Activated naive CD4-positive, alpha-beta T cell treated with anti-CD3 and anti-CD28 coated beads, Interleukin-2, amount 50 U/mL, for 72 hours (primary cell): ENCODE measurements at places on chromosomes 4 and X. TPM values are rescaled to one million over a fixed set of nuclear protein-coding genes. Genes with fewer than 3 reads are reported as not detected.

- DNase-seq, result no peak
Observed at GRCh38 chr4:137029026-137029425, 503.3 kb downstream of the PCDH18 start.

- no peak for DNase-seq
Observed at GRCh38 chr4:178970433-178971140, 1528.3 kb upstream of the AGA start.

C4orf33 gene
- 44.1 TPM for total RNA-seq

DNA sequence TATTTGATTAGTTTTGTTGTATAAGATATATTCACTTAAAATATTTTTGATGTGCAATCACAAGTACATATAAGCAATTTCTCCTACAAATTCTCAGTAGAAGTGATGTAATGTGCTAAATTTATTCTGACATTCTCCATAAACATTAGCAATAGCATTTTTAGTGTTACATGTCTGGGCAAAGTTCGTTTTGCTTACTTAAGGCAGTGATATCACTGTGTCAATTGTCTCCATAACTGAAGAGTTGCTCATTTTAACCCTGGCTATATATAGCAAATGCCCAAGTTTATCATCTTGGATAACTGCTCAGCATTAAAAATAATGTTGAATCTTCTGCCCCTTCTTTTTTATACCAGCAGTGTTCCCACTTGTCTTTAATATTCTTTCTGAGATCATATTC lies 340.0 kb upstream of the NDST4 start:
- no peak for DNase-seq

GRCh38 chr4:89249313-89249712 lies 58.3 kb downstream of the GPRIN3 start:
- no peak for DNase-seq

GRCh38 chrX:154840856-154841255 lies 6.4 kb upstream of the SMIM9 start:
- DNase-seq, result no peak

ATOH1 gene
- not detected for total RNA-seq

AMMECR1 gene
- total RNA-seq, result 8.7 TPM

DNA sequence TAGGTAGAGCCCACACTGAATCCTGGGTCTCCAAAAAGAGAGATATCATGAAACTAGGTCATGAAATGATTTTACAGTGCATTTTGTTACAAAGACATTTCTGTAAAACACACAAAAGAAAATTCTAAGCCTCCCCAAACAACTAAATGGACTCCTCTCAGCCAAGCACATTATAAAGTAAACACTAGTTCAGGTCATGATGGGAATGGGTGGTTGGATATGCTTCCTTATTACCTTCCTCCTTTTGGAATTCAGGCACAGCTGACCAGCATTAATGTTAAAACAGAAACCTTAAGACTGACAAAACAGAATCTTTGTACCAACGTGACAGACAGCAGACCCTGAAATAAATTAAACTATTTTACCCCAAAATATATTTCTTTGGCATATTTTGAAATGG lies 87.9 kb upstream of the NPY2R start:
- DNase-seq, result no peak

DNA sequence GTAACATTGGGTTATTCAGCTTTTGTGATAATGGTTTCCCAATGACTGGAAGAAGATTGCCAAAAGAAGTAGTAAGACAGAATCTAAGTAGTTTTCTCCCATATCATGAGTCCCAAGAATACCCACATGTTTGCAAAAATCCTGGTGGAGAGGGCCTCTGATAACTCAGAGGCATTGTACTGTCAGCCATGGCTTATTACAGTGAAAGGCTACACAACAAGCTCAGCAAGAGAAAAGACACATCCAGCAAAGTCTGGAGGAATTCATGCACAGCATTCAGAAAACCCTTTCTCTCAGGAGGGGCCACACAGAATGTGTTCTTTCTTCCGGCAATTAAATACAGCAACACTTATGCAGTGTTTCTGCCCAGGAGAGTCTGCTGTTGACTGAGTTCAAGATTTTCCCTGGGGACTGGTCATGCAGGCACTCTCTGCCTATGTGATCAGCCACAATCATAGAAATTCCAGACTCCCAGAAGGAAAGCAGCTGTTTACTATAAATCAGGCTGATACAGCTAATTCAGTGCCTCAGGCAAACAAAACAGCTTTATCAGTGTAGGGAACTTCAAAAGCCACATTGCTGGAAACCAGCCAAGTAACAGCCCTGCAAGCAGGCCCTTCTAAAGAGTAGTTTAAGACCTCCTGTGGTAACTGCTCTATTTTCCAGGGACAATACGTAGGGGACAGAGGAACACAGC lies 937.1 kb downstream of the CCSER1 start:
- no peak for DNase-seq

- DNase-seq, result no peak
Observed at GRCh38 chr4:7351014-7351413, 83.7 kb downstream of the PSAPL1 start.

ABCG2 gene
- total RNA-seq, result 0.74 TPM

TBC1D9 gene
- total RNA-seq, result not detected

PNMA5 gene
- total RNA-seq, result not detected

DNA sequence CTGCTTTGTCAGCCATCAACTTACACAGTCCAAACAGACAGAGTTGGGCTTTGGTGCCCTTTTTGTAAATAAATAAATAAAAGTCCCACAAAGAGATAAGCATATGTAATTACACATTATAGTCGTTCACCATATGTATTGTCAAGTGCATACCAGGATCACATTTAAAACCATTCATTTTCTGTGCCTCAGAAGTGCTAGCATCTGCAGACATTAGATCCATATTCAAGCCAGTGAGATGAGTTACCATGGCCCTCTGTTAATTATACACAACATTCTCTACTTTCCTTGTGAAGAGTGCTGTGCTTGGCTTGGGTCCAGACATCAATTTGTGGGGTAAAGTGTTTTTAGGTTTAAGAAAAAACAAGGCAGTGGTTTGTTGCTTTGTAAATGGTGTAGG lies 76.8 kb downstream of the ENOX2 start:
- no peak for DNase-seq

DNA sequence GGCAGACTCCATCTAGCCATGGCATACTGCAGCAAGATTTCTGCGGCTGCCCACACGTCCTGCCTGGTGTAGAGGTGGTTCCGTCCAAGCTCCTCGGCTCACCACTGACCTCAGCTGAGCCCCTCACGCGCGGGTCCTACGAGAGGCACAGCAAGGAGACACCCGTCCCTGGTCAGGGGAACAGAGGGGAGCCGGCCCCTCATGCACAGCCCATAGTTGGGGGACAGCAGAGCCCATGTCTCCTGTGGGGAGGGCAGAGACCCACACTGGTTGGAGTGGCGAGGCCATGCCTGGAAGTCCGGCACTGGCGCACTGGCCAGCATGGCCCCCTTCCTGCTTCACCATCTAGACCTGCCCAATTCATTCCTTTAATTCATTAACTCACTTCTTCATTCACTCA lies 80.8 kb downstream of the HTRA3 start:
- no peak for DNase-seq

MAB21L2 gene
- not detected for total RNA-seq

- DNase-seq, result no peak
Observed at GRCh38 chr4:8898419-8898818, 26.8 kb upstream of the HMX1 start.

- DNase-seq, result no peak
Observed at GRCh38 chrX:5936438-5936837, 292.2 kb downstream of the NLGN4X start.

DNA sequence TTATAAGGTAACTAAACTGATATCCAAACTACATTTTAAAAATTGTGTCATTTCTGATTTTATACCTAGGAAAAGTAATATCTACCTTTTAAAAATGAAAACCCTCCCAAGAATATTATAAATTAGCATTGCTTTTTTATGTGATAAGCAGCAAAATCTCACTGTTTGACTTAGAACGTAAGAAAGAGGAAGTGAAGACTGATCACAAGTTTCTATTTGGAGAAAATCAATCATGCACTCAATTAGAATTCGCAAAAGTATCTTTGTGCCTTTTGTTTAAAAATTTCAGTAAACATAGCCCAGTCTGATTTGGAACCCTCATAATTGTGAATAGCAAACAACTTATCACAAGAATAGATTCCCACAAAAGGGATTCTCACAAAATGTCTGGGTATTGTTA lies 142.7 kb downstream of the TENM3 start:
- no peak for DNase-seq

GRCh38 chr4:8090312-8090711 lies 68.3 kb downstream of the ABLIM2 start:
- DNase-seq, result no peak

ADGRL3 gene
- total RNA-seq, result not detected

DNA sequence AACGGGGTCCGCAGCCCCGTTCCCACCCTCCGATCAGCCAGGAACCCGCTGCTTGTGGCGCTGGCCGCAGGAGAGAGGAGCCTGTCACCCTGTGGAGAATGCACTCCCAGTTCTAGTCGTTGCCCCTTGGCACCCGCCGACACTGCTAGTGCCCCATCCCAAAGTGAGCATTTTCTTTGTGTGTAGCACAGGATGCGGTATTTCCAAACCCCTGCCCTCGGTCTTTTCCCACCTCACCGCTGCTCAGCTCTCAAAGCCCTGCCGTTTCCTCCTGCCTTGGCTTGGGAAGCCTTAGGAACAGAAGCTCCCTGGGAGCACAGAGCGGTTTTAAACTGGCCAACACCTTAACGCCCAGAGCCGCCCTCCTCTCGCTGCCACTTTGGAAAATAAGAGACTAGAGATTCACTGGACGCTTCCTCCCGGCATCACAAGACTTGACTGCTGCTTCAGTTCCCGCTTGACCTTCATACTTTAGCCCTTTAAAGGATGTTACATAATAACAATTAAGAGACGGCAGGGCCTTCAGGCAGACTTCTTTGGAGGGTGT lies 772 bp downstream of the CYP4V2 start:
- DNase-seq, result peak; percentile 65

MSN gene
- 569 TPM for total RNA-seq

GRCh38 chrX:2732076-2732475 lies 19.8 kb upstream of the XG start:
- no peak for DNase-seq

DNA sequence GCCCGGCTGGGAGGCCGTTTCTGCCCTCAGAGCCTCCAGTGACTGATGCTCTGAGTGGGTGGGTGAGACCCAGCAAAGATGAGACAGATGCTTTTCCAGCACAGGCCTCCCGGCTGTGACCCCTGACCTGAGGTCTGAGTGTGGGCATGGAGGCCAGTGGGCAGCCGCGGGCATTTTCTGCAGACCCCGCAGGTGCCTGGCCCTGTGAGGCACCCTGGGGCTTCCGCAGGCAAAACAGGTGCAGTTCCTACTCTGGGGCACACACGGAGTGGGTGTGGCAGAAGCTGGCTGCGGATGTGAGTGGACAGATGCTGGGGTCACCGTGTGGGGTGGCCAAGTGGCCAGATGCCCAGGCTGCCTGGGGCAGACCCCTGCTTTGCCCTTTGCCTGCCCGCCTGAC lies 14.8 kb downstream of the HTRA3 start:
- DNase-seq, result no peak

DCX gene
- total RNA-seq, result not detected

DNA sequence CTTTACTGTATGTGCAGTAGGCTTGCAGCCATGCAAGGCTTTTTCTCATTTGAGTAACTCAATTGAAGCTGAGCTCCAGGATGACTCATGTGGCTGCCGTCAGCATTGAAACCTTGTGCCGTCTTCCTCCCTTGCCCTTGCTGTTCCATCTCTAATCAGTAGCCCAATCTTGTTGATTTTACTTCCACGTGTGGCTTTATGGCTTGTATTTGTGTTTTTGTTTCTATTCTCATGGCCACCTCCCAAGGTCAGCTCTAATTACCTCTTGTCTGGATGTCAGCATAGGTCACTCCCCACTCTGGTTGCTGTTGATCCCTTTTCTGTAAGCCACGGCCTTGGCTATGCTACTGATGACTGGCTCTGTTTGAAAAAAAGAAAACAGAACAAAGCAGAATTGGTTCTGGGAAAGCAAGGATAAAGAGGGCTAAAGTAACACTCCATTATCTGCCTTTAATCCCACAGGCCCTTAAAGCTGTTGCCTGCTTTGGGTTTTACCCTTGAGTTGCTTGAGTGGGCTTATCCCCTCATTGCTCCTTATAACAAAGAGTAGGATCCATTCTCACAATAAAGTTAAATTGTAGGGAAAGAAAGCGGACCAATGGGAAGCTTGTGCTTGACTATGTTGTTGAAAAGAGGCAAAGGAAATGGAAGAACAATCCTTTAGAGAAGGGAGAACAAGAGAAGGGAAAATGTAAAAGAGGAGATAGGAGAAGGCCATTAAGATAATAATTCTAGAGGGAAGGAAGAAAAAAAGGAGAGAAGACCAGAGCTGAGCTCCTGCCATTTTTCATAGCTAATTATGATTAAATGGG lies 173.9 kb upstream of the PGRMC2 start:
- DNase-seq, result no peak

NXT2 gene
- 14.5 TPM for total RNA-seq

ATP8A1 gene
- total RNA-seq, result 36.6 TPM

DNA sequence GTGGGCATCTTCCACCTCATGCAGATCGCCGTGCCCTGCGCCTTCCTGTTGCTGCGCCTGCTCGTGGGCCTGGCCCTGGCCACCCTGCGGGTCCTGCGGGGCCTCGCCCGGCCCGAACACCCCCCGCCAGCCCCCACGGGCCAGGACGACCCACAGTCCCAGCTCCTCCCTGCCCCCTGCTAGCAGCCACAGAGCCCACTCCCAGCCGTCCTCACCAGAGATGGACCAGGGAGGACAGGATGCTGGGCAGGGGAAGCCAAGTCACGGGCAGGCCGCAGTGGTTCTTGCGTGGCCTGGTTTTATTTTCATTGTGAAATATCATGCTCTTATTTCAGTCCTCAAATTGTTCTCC lies 15.1 kb downstream of the DGKQ start:
- DNase-seq, result no peak

DNA sequence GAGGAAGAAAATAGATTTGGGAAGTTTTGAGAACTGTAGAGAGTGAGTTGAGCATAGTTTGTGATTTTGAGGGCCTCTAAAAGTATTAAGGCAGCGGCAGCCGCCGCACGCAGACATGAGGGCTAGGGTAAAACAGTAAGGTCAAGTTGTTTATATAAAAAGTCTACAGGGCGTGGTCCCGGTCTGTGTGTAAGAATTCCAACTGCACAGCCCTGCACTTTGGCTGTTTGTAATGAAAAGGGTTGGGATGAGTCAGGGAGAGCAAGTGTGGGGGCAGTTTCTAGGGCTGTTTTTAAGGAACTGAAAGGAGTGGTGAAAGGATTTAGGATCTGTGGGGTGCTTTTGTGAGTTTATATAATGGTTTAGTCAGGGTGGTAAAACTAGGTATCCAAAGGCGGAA lies 55.0 kb downstream of the BEX3 start:
- DNase-seq, result no peak

ODAPH gene
- not detected for total RNA-seq

PAGE1 gene
- not detected for total RNA-seq
